ENCODE measurements at places on chromosomes 4 and X. TPM values are rescaled to one million over a fixed set of nuclear protein-coding genes. Genes with fewer than 3 reads are reported as not detected.

The HSFX4 gene
- total RNA-seq = not detected

The GPR34 gene
- not detected for total RNA-seq

The FAM47E gene
- not detected for total RNA-seq

The TRIM2 gene
- total RNA-seq = 51.6 TPM

The MAGEB17 gene
- not detected for total RNA-seq

The MFSD8 gene
- 18.8 TPM for total RNA-seq

The ZDHHC15 gene
- total RNA-seq = not detected

The LIMCH1 gene
- total RNA-seq = 0.72 TPM

The IL13RA2 gene
- total RNA-seq = 27.8 TPM

The HGFAC gene
- total RNA-seq = not detected

The PABPC5 gene
- total RNA-seq = not detected

The MAGEA2 gene
- not detected for total RNA-seq

The IL13RA1 gene
- 51.6 TPM for total RNA-seq

The SPACA5 gene
- total RNA-seq = not detected

The PDGFC gene
- 151 TPM for total RNA-seq

The KDM5C gene
- total RNA-seq = 169 TPM

The AMBN gene
- not detected for total RNA-seq

The HELT gene
- total RNA-seq = not detected

The SSX1 gene
- total RNA-seq = not detected

The SSX3 gene
- total RNA-seq = not detected

The LETM1 gene
- 98.4 TPM for total RNA-seq

The ARX gene
- not detected for total RNA-seq

The SPANXN3 gene
- not detected for total RNA-seq

The SLC9A6 gene
- 13.8 TPM for total RNA-seq

The HTRA3 gene
- total RNA-seq = 7.3 TPM

The PPM1K gene
- total RNA-seq = 25.6 TPM

The HSFX1 gene
- total RNA-seq = 0.29 TPM

The HS3ST1 gene
- 1.1 TPM for total RNA-seq

The NR3C2 gene
- 2.6 TPM for total RNA-seq

The MSANTD1 gene
- total RNA-seq = 0.72 TPM

The KIAA1210 gene
- not detected for total RNA-seq

The EMCN gene
- total RNA-seq = not detected

The TKTL1 gene
- total RNA-seq = not detected

The ARHGEF6 gene
- total RNA-seq = 2.0 TPM

The SUV39H1 gene
- 4.2 TPM for total RNA-seq

The POLR2B gene
- 114 TPM for total RNA-seq

The NSG1 gene
- total RNA-seq = 1.3 TPM

The RTL3 gene
- total RNA-seq = not detected

The RGN gene
- 1.1 TPM for total RNA-seq

The BST1 gene
- total RNA-seq = 62.6 TPM

The SPINK2 gene
- total RNA-seq = not detected

The RAP2C gene
- 60.6 TPM for total RNA-seq

The CCNA2 gene
- total RNA-seq = 2.0 TPM
